ENCODE measurements at places on chromosomes 5 and 9. TPM values are rescaled to one million over a fixed set of nuclear protein-coding genes. Genes with fewer than 3 reads are reported as not detected.

The PKD2L2 gene
- not detected for total RNA-seq

The LCN9 gene
- total RNA-seq: 4.8 TPM

- H3K4me1 ChIP-seq: no peaks in the 10 kb centered on the region
- H3K36me3 ChIP-seq: no peaks in the 10 kb centered on the region
- DNase-seq: peak; percentile 47
- H3K4me3 ChIP-seq: peak overlapping the region; percentile 42
- no peaks in the 10 kb centered on the region for H3K27me3 ChIP-seq
- H3K27ac ChIP-seq: no peak overlapping the region
Measured at GRCh38 chr5:58999804-59000203, 416.9 kb downstream of the RAB3C start.

GRCh38 chr9:71072587-71072986 is 48.8 kb downstream of the TRPM3 start:
- H3K27me3 ChIP-seq: no peaks in the 10 kb centered on the region
- DNase-seq: no peak
- no peaks in the 10 kb centered on the region for H3K4me1 ChIP-seq
- H3K27ac ChIP-seq: no peak overlapping the region
- H3K4me3 ChIP-seq: no peak overlapping the region

- H3K36me3 ChIP-seq: no peaks in the 10 kb centered on the region
- H3K4me1 ChIP-seq: peaks cover 25% of the 10 kb centered on the region
- peak overlapping the region; percentile 7 for H3K27ac ChIP-seq
- peak; percentile 96 for DNase-seq
- H3K27me3 ChIP-seq: no peaks in the 10 kb centered on the region
Measured at GRCh38 chr9:127154390-127155191, 32.2 kb upstream of the ANGPTL2 start.

DNA sequence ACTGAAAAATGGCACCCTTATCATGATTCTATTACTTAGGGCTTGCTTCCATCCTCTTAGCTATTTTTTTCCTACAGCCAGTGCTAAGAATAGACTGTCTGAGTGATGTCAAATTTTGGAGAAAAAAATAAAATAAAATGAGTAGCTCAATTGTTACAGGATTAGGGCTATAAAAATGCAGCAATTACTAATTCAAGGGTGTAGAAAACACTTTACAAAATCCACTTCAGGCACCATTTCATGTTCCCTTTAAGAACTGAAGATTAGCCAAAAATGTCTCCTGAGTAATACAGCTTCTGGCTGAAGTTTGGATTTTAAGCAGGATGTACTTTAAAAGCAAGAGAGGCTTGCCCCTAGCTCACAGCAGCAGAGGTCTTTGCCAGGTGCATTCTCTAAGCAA is 240.5 kb upstream of the IRX1 start:
- H3K4me1 ChIP-seq: no peaks in the 10 kb centered on the region
- H3K4me3 ChIP-seq: no peak overlapping the region
- no peak for DNase-seq
- no peak overlapping the region for H3K27ac ChIP-seq
